ENCODE measurements at places on chromosomes 12 and 14. TPM values are rescaled to one million over a fixed set of nuclear protein-coding genes. Genes with fewer than 3 reads are reported as not detected.

Gene PLEKHA5
- 18.9 TPM for total RNA-seq

GRCh38 chr12:48977290-48978281 lies 536 bp upstream of the WNT1 start:
- DNase-seq = no peak
- no peak overlapping the region for H3K27ac ChIP-seq
- peaks cover 3% of the 10 kb centered on the region for H3K27me3 ChIP-seq
- H3K4me1 ChIP-seq = peaks cover 12% of the 10 kb centered on the region

- no peak for DNase-seq
- H3K27me3 ChIP-seq = no peaks in the 10 kb centered on the region
- peak overlapping the region; percentile 67 for H3K4me3 ChIP-seq
- peaks cover 26% of the 10 kb centered on the region for H3K36me3 ChIP-seq
- H3K27ac ChIP-seq = peak overlapping the region; percentile 63
- peaks cover 32% of the 10 kb centered on the region for H3K4me1 ChIP-seq
Measured at GRCh38 chr12:103929784-103930033, 501 bp upstream of the HSP90B1 start.

GRCh38 chr12:97267594-97268202 lies 194.9 kb upstream of the RMST start:
- no peak for DNase-seq
- no peaks in the 10 kb centered on the region for H3K36me3 ChIP-seq
- H3K27ac ChIP-seq = no peak overlapping the region

GRCh38 chr14:59490756-59491155 lies 6.4 kb downstream of the JKAMP start:
- no peak overlapping the region for H3K27ac ChIP-seq
- peaks cover 36% of the 10 kb centered on the region for H3K36me3 ChIP-seq
- no peak overlapping the region for H3K4me3 ChIP-seq
- DNase-seq = no peak
- H3K4me1 ChIP-seq = peaks cover 3% of the 10 kb centered on the region
- H3K27me3 ChIP-seq = no peaks in the 10 kb centered on the region
